GM12878 (cell line): ENCODE measurements at places on chromosomes 4 and X. TPM values are rescaled to one million over a fixed set of nuclear protein-coding genes. Genes with fewer than 3 reads are reported as not detected.

DNA sequence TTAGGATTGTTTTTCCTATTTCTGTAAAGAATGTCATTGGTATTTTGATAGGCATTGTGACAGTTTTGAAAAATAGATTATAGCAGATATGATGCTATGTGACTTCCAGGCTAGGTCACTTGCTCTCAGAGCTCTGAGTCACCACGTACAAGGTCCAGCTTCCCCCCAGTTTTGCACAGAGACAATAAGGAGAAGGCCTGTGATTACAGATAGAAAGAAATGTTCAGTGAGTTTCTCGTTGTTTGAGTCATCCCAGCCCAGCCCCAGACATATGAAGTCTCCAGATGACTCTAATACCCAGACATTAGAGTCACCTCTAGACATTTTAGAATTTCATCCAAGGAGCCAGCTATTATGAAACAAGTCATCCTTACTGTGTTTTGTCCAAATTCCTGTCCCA is 57.2 kb downstream of the MFAP3L start:
- no peak overlapping the region for H3K4me3 ChIP-seq
- no peak for DNase-seq
- H3K4me1 ChIP-seq = no peaks in the 10 kb centered on the region

DNA sequence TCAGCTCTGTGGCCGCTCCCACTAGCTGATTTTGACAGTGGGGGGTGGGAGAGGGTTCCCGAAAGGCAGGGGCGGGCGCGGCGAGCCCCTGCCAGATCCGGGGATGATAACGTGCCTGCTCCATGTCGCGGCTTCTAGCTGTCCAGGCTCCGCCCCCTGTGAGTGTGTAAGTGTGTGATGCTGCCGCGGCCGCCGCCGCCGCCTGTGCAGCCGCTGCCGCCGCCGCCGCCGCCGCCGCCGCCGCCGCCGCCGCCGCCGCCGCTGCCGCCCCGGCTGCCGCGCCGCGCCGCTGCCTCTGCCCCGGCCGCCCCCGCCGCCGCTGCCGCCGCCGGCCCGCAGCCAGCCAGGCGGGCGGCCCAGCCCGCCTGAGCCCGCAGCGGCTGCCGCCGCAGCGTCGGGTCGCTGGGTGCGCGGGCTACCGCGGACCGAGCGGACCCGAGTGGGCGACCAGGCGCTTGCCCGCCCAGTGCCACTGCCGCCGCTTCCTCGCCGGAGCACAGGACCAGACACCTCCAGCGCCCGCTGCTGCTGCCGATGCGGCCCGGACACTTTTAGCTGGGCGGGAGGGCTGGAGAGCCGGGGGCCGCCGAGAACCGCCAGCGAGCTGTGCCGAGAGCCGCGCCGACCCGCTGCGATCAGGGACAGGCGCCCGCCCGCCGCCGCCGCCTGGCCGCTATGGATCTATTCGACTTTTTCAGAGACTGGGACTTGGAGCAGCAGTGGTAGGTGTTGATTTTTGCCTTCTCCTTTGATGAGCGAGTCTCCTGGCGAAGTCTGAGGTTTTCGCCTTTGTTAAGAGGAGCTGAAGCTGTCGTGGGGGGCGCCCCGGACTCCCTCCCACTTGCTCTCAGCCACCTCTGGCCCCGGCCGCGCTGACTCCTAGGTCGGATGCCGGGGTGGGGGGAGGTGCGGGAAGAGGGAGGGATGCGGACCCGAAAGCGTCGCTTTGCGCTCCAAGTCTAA is at the start of gene AFF2:
Gene AFF2, plus strand, starts transcription at position 195 of the 963 bp plus-strand sequence. Its CDS starts 481 bp downstream, at position 676.
- H3K27me3 ChIP-seq = no peaks in the 10 kb centered on the region; the same call in none of the 2 replicates
- H3K4me3 ChIP-seq = 0 out of 2 replicates have a peak within 1 kb of the TSS, but pooled peaks have one; percentile 32
- no peaks in the 10 kb centered on the region for H3K4me1 ChIP-seq
- no peaks in the 10 kb centered on the region for H3K36me3 ChIP-seq

DNA sequence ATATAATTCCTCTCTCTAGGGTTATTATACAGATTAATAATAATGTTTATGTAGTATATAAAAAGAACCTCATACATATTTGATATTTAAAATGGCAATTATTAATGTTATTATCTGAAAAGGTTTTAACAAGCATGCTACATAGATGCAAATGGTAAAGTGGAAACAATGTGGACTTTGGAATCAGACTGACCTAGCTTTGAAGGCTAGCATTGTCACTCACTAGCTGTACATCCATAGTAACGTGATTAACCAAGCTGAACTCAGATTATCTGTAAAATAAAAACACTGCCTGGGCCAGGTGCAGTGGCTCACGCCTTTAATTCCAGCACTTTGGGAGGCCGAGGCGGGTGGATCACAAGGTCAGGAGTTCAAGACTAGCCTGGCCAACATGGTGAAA is 233.7 kb upstream of the SPRY1 start:
- no peaks in the 10 kb centered on the region for H3K36me3 ChIP-seq
- H3K4me3 ChIP-seq = no peak overlapping the region
- no peaks in the 10 kb centered on the region for H3K4me1 ChIP-seq
- DNase-seq = no peak
- H3K27me3 ChIP-seq = no peaks in the 10 kb centered on the region
- H3K27ac ChIP-seq = no peak overlapping the region

DNA sequence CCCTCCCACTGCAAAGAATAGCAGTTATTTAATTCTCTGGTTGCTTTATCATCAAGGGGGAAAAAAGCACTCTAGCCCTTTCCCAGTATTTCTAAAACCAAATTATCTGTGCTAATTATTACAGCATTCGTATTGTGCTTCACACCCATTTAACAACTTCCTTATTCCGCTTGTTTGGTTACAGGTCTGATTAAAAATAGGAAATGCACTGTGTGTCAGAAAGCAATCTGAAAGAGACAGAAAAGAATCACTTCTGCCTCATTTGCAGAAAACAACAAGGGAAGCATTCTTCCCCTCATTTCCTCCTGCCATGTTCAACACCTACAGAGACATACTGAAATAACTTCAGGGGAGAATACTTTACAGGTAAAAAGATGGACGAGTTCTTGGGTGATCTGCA is 114.9 kb upstream of the MAP3K15 start:
- no peak overlapping the region for H3K4me3 ChIP-seq
- H3K36me3 ChIP-seq = peaks cover 1% of the 10 kb centered on the region
- no peaks in the 10 kb centered on the region for H3K27me3 ChIP-seq
- peak; percentile 36 for DNase-seq

GRCh38 chrX:66071126-66071525 is 31.2 kb upstream of the VSIG4 start:
- H3K4me3 ChIP-seq = no peak overlapping the region
- H3K27me3 ChIP-seq = no peaks in the 10 kb centered on the region
- H3K27ac ChIP-seq = no peak overlapping the region
- no peaks in the 10 kb centered on the region for H3K36me3 ChIP-seq
- DNase-seq = no peak

GRCh38 chrX:29728639-29729038 is 486.7 kb upstream of the MAGEB2 start:
- H3K4me1 ChIP-seq = no peaks in the 10 kb centered on the region
- H3K4me3 ChIP-seq = no peak overlapping the region
- no peak for DNase-seq
- no peaks in the 10 kb centered on the region for H3K36me3 ChIP-seq
- no peaks in the 10 kb centered on the region for H3K27me3 ChIP-seq
- H3K27ac ChIP-seq = no peak overlapping the region

GRCh38 chrX:149074398-149074797 is 430.7 kb downstream of the IDS start:
- no peak overlapping the region for H3K4me3 ChIP-seq
- peak; percentile 7 for DNase-seq
- no peaks in the 10 kb centered on the region for H3K4me1 ChIP-seq
- no peaks in the 10 kb centered on the region for H3K27me3 ChIP-seq

- 0 out of 2 replicates have a peak, but pooled peaks cover 2% of the 10 kb centered on the region for H3K4me1 ChIP-seq
- no peak overlapping the region for H3K27ac ChIP-seq
- no peak overlapping the region for H3K4me3 ChIP-seq
- no peak for DNase-seq
- no peaks in the 10 kb centered on the region for H3K36me3 ChIP-seq
These were observed 28.5 kb downstream of the SRPX start for GRCh38 chrX:38192007-38192810.

- DNase-seq = no peak
- H3K4me1 ChIP-seq = no peaks in the 10 kb centered on the region
These were observed 412.6 kb downstream of the IQCM start for GRCh38 chr4:149403081-149403480.

- no peak overlapping the region for H3K27ac ChIP-seq
- no peaks in the 10 kb centered on the region for H3K27me3 ChIP-seq
- H3K4me3 ChIP-seq = no peak overlapping the region
- no peak for DNase-seq
- peaks cover 45% of the 10 kb centered on the region for H3K36me3 ChIP-seq
- H3K4me1 ChIP-seq = peaks cover 37% of the 10 kb centered on the region
These were observed 21.1 kb downstream of the RNF4 start for GRCh38 chr4:2489841-2490552.

GRCh38 chrX:130083107-130083490 is 27.2 kb downstream of the ELF4 start:
- no peaks in the 10 kb centered on the region for H3K27me3 ChIP-seq
- DNase-seq = no peak
- peaks cover 43% of the 10 kb centered on the region for H3K4me1 ChIP-seq
- no peaks in the 10 kb centered on the region; the same call in 1 of the 2 replicates for H3K36me3 ChIP-seq

DNA sequence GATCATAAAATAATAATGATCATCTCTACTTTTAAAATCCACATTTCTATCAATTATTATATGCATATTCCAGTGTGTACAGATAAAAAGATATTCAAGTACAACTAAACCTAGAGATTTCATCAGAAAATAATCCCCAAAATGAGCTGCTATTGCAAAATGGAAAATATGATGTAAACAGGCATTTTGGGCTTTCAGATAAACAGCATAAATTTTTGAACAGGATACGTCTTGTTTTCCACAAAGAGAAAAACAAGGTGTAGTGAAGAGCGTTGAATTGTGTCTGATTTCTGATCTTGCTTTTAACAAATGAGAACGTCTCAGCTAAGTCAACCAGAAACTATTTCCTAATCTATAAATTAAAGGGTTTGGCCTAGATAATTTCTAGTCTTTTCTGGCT is 349.6 kb upstream of the FTHL17 start:
- no peak for DNase-seq
- no peak overlapping the region for H3K27ac ChIP-seq
- H3K27me3 ChIP-seq = no peaks in the 10 kb centered on the region
- no peaks in the 10 kb centered on the region for H3K36me3 ChIP-seq
- H3K4me1 ChIP-seq = no peaks in the 10 kb centered on the region

DNA sequence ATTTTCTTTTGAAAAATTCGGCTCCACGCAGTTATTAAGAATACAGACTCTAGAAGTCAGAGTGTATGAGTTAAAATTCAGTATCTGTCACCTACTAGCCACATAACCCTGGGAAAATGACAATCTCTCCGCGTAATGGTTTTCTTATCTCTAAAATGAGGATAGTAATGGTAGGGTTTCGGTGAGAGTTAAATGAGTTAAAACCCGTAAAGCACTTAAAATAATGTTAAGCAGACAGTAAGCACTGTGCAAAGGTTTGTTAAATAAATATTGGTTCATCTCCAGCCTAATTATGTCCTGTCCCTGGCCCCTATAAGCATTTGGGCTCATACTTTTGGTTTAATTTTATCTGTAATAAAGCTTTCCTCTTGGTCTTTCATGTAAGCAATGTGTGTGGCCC is 350.8 kb upstream of the GRIA3 start:
- no peak overlapping the region for H3K27ac ChIP-seq
- H3K27me3 ChIP-seq = no peaks in the 10 kb centered on the region
- H3K4me1 ChIP-seq = no peaks in the 10 kb centered on the region
- DNase-seq = no peak

DNA sequence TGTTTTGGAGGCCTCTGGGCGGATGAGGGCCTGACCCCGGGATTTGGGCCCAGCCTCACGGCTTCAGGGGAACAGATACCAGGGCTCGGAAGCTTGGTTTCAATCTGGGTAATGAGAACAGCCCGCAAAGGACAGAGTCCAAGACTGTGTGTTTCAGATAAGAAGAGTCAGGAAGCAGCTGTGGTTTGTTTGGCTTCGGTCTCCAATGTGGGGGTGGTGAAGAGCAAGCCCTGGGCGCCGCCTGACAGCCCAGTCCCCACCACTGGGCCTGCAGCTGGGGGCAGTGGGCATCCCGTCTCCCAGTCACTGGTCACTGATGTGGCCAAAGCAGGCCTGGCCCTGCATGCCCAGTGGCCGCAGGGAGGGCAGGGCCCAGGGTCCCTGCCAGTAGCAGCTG is 9.1 kb downstream of the WFS1 start:
- no peaks in the 10 kb centered on the region for H3K36me3 ChIP-seq
- H3K27me3 ChIP-seq = no peaks in the 10 kb centered on the region; the same call in 1 of the 2 replicates
- H3K4me1 ChIP-seq = peaks cover 15% of the 10 kb centered on the region

DNA sequence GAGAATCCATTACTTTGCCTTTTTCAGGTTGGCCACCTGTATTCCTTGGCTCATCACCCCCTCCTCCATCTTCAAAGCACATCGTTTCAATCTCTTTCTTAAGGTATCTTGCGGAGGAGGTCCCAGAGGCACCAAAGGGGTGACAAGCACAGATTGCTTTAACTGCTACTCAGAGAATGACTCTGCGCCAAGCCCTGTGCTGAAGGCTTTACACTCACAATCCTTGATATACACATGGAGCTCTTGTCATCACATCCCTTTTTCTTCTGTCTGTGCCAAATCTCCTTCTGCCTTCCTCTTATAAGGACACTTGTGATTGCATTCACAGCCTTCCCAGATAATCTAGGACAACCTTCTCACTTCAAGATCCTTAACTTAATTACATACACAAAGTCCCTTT is 134.7 kb upstream of the MAMLD1 start:
- DNase-seq = no peak
- H3K4me3 ChIP-seq = no peak overlapping the region
- H3K4me1 ChIP-seq = no peaks in the 10 kb centered on the region
- H3K36me3 ChIP-seq = no peaks in the 10 kb centered on the region
- no peak overlapping the region for H3K27ac ChIP-seq

DNA sequence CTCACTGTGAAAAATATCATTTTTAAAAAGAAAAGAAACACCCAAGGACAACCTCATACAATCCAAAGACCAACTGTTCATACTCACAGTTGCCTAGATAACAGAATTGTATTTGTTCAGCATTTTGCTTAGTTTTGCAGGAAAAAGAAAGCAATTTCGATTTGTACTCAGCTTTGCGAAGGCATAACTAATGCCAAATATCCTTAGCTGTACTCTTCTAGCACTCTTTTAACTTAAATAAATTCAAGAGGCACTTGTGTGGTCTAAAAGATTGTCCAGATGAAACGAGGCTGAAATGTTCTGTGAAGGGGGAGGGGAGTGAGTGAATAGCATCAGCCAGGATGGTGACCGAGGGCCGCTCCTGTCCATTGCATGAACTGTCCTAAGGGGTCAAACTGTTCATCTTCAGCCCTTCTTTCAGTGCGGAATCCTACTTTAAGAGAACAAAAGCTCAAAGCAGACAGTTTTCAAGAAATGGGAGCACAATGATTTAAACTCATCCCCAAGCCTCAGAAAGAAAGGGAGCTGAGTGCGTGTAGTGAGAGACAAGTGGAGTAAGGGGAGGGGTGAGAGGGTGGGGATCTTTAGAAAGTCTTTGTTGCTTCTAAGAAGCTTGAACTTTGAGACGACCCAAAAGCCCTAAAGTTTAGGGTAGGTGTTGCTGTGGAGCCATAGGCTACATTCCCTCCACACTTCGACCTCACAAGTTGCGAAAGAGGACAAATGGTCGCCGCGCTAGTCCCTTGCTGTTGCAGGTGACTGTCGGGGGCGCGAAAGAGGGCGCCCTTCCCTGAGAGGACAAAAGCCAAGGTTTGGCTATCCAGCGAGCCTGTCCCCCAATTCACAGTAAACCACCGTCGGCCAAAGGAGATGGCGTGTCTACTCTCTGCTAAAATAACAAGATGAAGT is 4.0 kb upstream of the NEUROG2 start:
- no peaks in the 10 kb centered on the region; the same call in none of the 2 replicates for H3K27me3 ChIP-seq
- H3K4me3 ChIP-seq = peak overlapping the region; percentile 35
- DNase-seq = no peak

Gene RHOXF2B
- polyA plus RNA-seq = not detected in 2 replicates

Gene RAPGEF2
- polyA plus RNA-seq = 0.41 and 0.67 TPM in 2 replicates

Gene HTN3
- not detected in 2 replicates for polyA plus RNA-seq

Gene TMEM31
- not detected in 2 replicates for polyA plus RNA-seq

Gene GBA3
- 0.10 TPM in 1 of 2 replicates, not detected in the other for polyA plus RNA-seq

Gene SPATA18
- polyA plus RNA-seq = 4.5 and 5.9 TPM in 2 replicates
